ENCODE measurements at places on chromosomes 12 and 14. TPM values are rescaled to one million over a fixed set of nuclear protein-coding genes. Genes with fewer than 3 reads are reported as not detected.

DNA sequence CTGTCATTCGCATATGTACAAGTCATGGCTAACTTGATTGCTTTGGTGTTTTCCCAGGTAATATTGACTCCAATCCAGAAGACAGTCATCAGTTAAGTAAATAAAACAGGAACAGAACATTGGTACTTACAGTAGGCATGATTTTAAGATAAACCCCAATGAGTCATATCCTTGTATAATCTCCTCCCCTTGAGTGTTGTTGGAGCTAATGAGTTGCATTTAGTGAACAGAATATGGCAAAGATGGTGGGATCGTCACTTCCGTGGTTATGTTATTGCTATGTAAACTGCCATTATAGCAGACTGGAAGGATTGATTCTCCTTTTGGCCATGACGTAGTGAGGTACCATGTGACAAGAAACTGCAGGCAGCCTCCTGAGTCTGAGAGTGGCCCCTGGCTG is 102.2 kb downstream of the TMX1 start:
- no peak overlapping the region for H3K4me3 ChIP-seq
- H3K4me1 ChIP-seq: no peaks in the 10 kb centered on the region
- no peaks in the 10 kb centered on the region for H3K36me3 ChIP-seq
- no peaks in the 10 kb centered on the region for H3K27me3 ChIP-seq
- DNase-seq: no peak

- no peak overlapping the region for H3K27ac ChIP-seq
- no peaks in the 10 kb centered on the region for H3K27me3 ChIP-seq
- no peaks in the 10 kb centered on the region for H3K36me3 ChIP-seq
- peaks cover 31% of the 10 kb centered on the region for H3K4me1 ChIP-seq
- DNase-seq: no peak
- no peak overlapping the region for H3K4me3 ChIP-seq
These were observed 3.2 kb downstream of the ATG2B start for GRCh38 chr14:96359959-96360358.

- H3K36me3 ChIP-seq: no peaks in the 10 kb centered on the region
- no peaks in the 10 kb centered on the region for H3K27me3 ChIP-seq
- H3K27ac ChIP-seq: no peak overlapping the region
- peaks cover 4% of the 10 kb centered on the region for H3K4me1 ChIP-seq
- H3K4me3 ChIP-seq: no peak overlapping the region
These were observed 193.5 kb upstream of the CNOT2 start for GRCh38 chr12:70049596-70050360.

DNA sequence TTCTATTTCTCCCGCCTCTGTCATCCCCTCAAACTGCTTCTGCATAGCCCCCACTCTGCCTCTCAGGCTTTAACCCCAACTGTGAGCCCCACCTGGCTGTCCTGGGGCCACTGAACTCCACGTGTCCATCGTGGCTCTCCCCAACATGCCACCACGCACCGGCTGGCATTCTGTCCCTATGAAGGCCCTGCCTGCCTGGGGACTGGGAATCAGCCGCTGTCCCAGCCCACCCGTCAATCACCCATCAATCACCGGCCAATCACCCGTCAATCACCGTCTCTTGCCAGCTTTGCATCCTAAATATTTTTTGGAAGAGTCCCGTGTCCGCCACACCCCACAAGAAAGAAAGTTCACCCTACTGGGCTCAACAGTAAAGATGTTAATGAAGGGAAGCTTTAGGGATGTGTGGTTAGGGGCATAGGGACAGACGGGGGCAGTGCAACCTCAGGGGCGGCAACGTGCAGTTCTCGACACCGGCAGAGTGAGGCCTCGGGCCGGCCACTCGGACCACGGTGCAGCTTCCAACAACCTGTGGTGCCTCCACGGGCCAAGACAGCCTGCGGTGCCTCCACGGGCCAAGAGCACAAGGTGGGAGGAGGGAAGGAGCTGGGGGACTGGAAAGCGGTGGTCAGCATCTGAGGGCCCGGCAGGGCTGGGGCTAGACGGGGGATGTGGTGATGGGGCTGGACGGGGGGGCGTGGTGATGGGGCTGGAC is 85.6 kb downstream of the GALNT9 start:
- H3K27ac ChIP-seq: no peak overlapping the region
- no peak overlapping the region for H3K4me3 ChIP-seq
- DNase-seq: no peak
- no peaks in the 10 kb centered on the region for H3K36me3 ChIP-seq

DNA sequence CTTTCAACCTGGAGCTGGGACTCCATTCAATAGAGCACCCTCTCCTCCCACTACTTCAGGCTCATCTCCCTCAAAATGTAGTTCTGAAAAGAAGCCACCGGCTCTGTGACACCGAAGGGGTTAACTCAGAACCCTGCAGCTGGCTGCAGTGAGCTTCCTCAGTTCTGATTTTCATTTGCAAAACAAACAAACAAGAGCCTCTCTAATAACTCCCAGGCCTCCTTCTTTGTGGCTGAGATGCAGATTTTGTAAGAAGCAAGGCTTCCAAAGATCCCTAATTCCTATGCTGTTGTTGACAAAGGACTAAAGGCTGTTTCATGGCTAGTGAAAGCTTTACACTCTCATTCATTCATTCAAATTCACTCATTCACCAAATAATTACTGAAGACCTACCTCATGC is 333.4 kb upstream of the TBX3 start:
- DNase-seq: no peak
- no peak overlapping the region for H3K4me3 ChIP-seq
- H3K4me1 ChIP-seq: no peaks in the 10 kb centered on the region
- no peaks in the 10 kb centered on the region for H3K27me3 ChIP-seq

- no peak overlapping the region for H3K27ac ChIP-seq
- no peaks in the 10 kb centered on the region for H3K36me3 ChIP-seq
- no peaks in the 10 kb centered on the region for H3K27me3 ChIP-seq
- no peak overlapping the region for H3K4me3 ChIP-seq
These were observed 1566.9 kb upstream of the TMEM132C start for GRCh38 chr12:126700096-126700495.

GPR162 gene
- total RNA-seq: 0.11 TPM

PRKD1 gene
- total RNA-seq: not detected

REC8 gene
- total RNA-seq: 24.5 TPM

Measured in CD8-positive, alpha-beta memory T cell (primary cell).